Caki2 (cell line): ENCODE measurements at places on chromosomes 11 and 22. TPM values are rescaled to one million over a fixed set of nuclear protein-coding genes. Genes with fewer than 3 reads are reported as not detected.

Gene ART5
- 3.5 and 4.9 TPM in 2 replicates for total RNA-seq

Gene RAG1
- 0.41 TPM in 1 of 2 replicates, not detected in the other for total RNA-seq

- DNase-seq = no peak
Measured at GRCh38 chr11:8532475-8532874, 61.6 kb downstream of the STK33 start.

DNA sequence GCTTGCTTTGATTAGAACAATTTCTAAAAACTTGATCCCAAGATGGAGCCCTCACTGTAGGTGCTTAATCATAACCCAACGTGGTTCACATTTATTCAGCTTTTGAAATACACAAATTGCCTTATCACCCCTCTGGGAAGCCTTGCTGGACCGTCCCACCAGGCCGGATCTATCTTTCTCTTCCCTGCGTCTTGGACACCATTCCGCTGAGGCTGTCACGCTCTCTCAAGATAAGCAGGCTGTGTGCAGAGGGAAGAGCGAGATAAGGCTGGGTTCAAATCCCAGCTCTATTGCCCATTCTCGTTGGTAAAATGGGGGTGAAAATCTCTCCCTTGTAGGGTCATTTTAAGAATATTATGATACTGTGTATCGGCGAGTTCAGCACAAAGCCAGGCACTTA is 20.5 kb upstream of the TP53I11 start:
- no peak for DNase-seq

DNA sequence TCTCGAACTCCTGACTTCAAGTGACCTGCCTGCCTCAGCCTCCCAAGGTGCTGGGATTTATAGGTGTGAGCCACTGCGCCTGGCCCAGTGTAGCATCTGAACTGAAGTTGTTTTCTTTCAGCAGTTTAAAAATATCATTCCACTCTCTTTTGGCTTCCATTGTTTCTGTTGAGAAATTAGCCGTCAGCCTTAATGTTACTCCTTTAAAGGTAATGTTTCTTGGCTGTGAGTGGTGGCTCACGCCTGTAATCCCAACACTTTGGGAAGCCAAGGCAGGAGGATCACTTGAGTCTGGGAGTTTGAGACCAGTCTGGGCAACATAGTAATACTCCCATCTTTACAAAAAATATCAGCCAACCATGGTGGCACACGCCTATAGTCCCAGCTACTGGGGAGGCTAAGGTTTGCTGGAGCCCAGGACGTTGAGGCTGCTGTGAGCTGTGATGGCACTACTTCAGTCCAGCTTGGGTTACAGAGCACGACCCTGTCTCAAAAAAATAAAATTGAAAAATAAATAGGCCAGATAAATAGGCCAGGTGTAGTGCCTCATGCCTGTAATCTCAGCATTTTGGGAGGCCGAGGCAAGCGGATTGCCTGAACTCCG is 25.9 kb downstream of the MCAM start:
- DNase-seq = no peak

DNA sequence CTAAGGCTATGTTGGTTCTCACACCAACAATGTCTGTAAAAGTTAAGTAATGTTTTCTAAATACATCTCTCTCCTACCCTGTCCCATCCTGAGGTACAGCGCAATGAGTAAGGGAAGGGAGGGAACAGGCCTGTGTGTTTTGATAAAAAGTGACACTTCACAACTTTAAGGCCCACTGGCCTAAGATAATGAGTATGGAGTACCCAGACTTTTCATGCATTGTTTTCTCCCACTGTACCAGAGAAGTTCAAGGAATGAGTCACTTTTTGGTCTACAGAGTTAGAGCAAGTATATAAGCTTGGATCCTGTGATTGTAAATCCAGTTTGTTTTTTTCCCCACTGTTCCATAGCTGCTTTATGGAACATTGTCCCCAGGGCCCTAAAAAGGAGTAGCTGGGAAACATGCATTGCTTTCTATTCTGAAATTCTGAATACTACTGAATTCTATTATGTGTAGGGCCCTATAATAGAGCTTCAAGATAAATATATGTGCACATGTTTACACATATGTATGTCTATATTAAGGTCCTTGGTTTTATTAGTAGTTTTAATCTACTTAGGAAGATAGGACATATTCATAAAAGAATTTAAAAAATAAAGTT is 29.8 kb downstream of the KCNE3 start:
- DNase-seq = no peak

GRCh38 chr22:35470903-35471321 is 69.7 kb upstream of the RASD2 start:
- DNase-seq = no peak

DNA sequence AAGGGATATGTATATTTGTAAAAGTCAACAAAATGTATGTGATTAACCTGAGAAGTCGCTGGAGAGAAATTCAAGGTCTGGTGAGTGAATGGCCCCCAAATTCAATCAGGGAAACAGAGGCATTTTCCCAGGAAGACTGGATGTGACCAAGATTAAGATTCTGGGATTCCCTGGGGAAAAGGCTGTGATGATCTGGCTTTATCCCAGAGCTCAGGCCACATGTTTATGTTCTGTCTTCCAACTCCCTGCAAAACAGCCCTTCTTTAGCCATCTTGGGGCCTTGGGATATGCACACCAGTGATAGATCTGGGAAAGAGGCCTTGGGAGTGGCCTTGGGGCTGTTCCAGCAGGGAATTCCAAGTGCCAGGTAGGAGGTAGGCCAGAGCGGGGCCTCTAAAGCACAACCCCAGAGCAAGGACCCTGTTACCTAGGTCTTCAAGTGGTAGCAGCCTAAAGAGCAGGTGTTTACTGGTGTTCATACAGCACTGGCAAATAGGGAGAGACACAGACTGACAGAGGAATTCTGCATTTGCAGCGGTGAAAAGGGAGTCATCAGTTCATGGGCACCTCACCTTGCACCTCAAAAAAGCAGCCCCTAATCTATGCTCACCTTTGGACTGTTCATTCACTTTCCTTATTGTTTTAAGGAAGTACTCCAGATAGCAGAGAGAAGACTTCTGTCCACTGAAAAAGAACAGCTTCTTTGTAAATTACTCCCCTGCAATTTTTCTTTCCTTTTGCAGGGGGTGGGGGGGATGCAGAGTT is 312.4 kb downstream of the BUD13 start:
- DNase-seq = no peak

Gene TRIM29
- 0.41 and 2.7 TPM in 2 replicates for total RNA-seq

DNA sequence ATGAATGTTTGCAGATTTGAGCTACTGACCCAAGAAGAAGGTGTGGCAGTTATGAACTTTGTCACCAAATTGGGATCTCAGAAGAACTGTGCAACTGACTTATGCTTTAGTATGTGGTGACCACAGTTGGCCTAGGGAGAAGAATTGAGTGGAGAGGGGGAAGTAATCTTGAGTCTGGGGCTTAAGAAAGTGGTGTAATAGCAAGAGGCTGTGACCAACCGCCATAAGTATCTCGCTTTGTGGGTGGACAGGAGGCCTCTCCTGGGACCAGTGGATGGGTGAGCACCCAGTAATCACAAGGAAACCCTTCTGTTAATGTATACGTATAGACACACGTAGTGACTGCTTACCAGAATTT is 12.7 kb upstream of the IL10RA start:
- DNase-seq = no peak

DNA sequence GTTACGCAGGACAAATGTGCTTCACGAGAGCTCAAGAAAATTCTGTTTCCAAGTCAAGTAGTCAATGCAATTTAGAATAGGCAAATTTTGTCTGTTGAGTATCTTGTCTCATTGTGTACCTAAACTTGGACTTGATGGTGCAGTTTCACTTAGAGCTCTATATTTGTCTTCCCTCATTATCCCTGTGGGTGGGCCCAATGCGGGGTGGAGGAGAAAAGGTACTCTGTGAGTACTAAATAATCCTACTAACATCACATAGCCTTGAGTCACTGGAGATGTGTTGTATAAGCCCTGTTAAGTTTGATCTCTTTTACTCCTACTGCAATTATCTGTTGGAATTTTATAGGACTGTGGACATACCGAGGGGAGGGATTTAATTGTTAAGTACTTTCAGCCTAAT is 331.2 kb downstream of the METTL15 start:
- DNase-seq = no peak

DNA sequence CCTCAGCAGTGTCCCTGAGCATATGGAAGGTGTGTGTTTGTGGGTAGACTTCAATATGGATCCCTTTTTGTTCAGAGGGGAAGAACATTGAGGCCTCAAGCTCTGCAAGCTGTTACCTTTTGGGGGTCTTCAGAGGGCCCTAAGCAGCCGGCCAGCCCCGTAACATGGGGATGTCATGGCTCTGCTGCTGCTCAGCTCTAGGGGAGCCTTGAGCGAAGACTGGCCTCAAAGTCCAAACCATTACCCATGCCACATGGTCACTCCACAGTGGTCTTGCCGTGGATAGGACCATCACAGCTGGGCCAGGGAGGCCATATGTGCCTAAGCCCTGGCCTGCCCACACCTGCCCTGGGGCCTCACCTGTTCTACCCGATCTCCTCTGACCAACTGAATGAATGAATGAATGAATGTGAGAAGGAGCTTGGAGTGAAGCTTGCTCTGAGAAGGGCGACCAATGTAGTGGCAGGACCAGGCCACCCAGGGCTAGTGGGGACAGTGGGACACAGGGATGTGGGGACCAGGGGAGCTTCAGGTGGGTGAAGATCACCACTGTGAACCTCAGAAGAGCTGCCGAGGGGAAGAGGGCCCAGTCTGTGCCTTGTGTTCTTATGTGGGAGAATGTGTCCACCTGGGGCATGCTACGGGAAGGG is 754.6 kb downstream of the BRD1 start:
- DNase-seq = no peak

Gene DEPDC7
- total RNA-seq = 2.4 and 2.5 TPM in 2 replicates

DNA sequence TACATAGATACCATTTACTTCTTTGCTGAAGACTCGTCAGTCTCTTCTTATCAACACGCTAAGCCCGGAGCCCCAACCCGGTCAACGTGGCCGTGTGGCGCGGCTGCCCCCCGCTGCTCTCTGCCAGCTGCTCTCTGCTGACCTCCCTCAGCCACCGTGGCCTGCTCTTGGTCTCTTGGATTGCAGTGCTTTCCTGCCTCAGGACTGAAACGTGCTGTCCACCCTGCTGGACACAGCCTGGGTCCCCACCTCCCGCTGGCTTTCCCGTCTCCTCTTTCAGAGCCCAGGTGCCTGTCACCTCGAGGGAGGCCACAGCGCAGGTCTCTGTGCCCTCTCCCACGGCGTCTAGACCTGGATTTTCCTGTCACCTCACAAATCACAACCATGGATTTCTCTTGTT is 388.1 kb upstream of the B3GAT1 start:
- DNase-seq = no peak
